ENCODE measurements at places on chromosomes 3 and 15.

- DNase-seq, result no peak
Observed at GRCh38 chr3:9298236-9298635, 48.8 kb upstream of the SRGAP3 start.

DNA sequence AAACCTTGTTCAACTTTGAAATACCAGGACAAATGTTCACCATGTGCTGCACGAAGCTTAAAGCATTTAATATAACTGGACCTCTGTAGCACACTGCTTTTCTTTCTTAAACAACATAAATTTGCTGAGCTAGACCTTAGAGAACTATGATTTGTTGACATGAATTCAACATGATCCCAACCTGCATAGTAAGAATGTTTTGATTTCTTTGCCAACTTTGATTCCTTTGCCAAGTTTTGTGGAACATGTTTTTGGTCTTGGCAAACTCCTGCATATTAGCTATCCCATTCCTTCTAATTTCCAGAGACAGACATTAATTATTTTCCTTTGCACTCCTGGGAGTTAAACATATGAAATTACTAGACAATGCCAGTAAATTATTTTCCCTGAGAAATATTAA, 197.2 kb upstream of the RBMS3 start:
- DNase-seq, result no peak

DNA sequence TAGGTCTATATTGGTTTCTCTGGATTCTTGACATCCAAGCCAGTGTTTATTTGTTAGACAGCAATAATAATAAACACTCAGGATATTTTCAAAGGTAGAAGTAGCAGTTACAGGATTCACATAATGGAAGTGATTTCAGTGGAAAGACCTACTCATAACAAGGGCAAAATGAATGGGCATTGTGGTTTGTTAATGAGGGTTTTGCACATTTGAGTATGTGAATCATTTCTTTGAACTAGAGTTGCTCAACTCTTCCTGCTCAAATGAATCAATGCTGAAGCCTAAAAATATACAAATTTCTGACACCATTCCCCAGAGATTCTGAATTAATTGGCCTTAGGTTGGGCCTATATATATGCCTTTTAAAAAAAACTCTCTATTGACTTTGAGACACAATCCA, 4.1 kb upstream of the COL6A5 start:
- no peak for DNase-seq

- DNase-seq, result no peak
Observed at GRCh38 chr3:102205647-102206046, 229.2 kb upstream of the ZPLD1 start.

GRCh38 chr3:160057331-160057730, 68.7 kb downstream of the IL12A start:
- DNase-seq, result no peak

DNA sequence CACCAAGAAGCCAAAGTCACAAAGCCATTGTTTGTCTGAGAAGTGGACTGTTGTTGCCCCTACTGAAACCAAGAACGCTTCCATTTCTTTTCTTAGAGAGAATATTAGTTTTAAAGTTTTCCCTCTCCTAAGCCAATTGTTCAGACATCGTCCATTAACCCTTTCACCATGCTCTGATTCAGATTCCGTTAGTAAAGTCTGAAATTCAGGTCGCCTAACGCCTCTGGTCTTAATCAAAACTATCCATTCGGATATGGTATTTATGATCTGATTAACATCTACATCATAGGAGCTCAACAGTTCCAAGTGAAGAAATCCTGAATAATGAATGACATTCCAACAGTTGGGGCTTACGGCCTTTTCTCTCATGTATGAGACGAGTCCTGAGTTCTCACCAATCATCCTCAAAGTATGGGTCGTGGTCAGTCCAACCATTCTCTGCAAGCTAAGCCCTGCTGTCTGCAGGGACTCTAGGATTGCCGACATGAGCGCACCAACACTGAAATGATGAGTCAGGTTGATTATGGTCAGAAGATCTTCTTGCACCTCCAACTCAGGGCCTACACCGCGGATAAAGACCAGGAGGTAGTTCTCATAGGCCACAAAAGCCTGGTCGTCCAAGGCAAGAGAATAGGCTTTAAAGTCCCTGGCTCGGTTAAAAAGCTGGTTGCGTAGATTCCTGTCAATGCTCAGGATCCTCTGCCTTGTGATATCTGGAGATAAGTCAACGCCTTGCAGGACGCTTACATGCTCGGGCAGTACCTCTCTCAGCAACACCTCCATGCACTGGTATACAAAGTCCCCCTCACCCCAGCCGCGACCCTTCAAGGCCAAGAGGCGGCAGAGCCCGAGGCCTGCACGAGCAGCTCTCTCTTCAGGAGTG, 767 bp downstream of the EPM2AIP1 start:
- DNase-seq, result no peak

DNA sequence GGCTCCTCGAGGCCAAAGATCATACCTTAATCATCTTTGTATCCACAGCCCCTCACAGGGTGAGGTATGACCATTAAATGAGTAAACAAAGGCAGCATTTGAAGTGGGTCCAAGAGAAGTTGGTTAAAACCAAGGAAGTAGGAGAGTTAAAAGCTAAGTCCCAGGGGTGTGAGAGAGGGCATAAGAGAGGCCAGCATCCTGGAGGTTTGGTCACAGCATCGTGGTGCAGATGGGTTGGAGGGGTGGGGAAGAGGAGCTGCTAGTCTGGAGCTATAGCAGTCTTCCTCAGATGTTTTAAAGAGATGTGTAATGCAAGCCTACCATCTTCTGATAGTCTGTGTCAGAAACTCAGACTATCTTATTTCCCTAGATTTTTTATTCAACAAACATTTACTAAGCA, 155.2 kb downstream of the GHSR start:
- no peak for DNase-seq

DNA sequence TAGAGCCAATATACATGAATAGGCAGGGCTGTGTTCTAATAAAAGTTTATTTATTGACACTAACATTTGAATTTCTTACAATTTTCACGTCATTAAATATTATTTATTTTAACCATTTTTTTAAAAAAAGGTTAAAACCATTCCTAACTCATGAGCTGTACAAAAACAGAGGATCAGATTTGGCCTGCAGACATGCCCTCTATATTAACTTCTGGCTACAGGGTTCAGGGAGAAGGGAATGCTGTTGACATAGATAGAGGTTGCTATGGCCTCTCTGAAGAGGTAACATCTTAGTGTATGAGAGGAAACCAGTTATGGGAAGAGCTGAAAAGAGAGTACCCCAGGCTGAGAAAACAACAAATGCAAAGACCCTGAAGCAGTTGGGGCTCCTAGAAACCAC, 19.1 kb upstream of the RAP2B start:
- DNase-seq, result no peak

GRCh38 chr3:44105571-44105970, 136.1 kb upstream of the TOPAZ1 start:
- no peak for DNase-seq

- no peak for DNase-seq
Observed at GRCh38 chr15:85646538-85647091, 148.1 kb downstream of the KLHL25 start.

DNA sequence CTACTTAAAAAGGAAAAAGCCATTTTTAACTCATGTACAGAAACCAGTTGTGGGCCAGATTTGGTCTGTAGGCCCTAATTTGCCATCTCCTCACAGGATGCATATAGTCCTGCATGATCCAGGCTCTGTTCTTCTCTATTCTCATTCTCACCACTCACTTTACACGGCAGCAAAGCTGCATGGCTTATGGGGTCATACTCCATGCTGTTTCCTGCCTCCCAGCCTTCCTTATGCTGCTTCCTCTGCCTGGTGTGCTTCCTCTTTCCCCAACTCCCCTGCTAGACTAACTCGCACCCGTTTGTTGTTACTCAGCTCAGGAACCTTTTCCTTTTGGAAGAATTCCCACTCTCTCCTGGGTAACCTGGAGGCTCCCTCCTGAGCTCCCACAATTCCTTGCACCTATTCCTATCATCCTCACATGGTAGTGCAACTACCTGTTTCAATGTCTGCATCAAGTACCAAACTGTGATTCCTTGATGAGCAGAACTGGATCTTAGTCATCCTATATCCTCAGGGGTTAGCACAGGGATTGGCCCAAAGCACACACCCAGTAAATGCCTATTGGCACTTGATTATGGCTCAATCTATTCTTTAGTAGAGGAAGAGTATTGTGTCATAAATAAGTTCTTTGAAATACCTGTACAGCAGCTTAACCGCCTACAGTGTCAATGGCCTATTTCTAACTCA, 172.1 kb upstream of the MITF start:
- no peak for DNase-seq

DNA sequence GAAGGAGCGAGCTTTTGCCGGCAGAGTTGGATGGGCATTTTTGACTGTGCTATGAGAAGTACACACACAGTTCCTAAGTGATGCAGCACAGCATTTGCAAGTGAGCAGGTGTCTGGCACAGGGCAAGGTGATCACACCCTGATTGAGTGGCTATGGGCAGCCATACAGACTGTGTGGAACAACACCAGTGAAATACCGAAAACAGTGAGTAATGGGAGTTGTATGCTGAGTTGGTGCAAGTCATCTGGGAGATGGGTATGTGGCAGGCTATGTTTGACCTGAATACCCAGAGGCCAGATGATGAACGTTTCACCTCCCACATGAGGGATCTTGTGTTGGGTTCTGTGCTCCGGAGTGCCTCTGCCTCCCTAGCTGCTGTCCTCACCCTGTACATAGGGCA, 53.5 kb upstream of the TIPARP start:
- no peak for DNase-seq

GRCh38 chr3:78186404-78186803, 1146.5 kb downstream of the ROBO2 start:
- DNase-seq, result no peak

DNA sequence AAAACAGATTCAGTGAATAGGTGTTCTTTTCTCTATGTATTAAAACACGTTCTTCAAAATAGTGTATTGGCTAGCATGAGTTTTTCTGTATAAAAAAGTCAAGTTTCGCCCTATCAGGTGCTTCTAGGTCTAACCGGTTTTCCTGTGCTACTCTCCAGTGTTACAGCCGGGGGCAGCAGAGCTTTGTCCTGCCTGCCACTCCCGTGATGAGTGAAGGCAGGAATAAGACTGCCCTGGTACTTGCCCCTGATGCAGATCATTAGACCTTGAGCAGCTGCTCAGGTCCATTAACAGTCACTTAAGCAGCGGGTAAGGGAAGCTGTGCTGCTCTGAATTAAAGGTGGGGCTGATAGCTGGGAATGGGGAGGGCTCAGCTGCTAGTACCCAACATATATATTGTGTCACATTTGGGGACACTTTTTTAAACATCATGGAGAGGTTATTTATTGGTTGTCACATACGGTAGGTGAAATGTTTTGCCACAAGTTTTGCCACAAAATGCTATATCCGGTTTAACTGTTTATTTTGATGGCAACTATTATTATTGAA, 1.3 kb upstream of the UNC13C start:
- DNase-seq, result no peak

GRCh38 chr3:126117786-126118185, 33.9 kb upstream of the SLC41A3 start:
- DNase-seq, result no peak

- no peak for DNase-seq
Observed at GRCh38 chr15:91414124-91414523, 314.1 kb downstream of the SV2B start.

DNA sequence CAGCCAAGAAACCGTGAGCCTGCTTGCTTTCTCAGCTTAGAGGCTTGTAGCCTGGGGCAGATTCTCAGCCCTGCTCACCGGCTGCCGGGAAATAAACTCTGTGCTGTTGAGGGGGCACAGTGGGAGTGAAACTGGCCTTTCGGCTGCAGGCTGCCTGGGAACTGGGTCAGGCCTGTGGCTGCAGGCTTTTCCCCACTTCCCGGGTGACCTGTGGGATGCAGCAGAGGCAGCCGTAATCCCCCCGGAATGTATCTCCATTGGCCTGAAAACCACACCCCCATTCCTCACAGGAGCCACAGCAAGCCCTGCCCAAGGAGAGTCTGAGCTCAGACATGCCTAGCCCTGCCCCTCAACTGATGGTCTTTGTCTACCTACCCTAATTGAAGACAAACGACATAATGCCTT, 110.9 kb downstream of the STXBP5L start:
- no peak for DNase-seq

DNA sequence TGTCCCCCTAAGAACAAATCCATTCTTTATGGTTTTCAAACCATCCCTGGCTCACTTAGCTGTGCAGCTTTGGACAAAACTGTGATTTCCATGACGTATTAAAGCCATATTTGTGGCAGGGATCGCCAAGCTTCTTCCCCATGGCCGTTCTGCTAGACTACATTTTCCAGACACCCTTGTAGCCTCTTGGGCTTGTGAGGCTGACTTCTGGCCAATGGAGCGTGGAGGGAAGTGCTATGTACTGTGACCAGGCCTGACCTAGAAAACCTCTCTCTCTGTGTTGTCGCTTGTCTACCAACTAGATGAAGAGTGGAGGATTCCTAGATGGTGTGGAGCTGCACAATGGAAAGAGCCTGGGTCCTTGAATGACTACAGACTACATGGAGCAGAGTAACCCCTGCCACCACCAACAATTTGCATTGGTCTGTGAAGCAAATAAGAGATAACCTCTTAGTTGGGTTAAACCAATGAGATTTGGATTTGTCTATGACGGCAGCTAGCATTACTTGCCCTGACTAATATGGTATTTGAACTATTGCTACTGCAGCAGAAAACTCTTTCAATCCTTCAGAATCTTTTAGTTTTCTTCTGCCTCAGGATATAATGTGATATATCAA, 22.1 kb upstream of the MGLL start:
- no peak for DNase-seq

- DNase-seq, result no peak
Observed at GRCh38 chr15:31974855-31975829, 55.2 kb upstream of the CHRNA7 start.

DNA sequence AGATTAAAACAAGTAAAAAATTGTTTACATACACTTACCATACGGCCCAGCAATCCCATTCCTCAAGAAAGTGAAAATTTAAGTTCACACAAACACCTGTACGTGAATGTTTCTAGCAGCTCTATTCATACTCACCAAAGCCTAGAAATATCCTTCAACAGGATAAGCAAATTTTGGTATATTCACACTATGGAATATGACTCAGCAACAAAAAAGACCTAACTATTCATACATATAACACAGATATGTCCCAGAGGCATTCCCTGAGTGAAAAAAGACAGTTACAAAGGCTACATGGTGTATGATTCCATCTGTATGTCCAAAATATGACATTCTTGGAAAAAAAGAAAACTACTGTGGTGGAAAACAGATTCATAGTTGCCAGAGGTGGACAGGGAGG, 40.1 kb upstream of the THUMPD3 start:
- DNase-seq, result no peak

GRCh38 chr15:75109736-75110130, 86.3 kb downstream of the PPCDC start:
- no peak for DNase-seq

DNA sequence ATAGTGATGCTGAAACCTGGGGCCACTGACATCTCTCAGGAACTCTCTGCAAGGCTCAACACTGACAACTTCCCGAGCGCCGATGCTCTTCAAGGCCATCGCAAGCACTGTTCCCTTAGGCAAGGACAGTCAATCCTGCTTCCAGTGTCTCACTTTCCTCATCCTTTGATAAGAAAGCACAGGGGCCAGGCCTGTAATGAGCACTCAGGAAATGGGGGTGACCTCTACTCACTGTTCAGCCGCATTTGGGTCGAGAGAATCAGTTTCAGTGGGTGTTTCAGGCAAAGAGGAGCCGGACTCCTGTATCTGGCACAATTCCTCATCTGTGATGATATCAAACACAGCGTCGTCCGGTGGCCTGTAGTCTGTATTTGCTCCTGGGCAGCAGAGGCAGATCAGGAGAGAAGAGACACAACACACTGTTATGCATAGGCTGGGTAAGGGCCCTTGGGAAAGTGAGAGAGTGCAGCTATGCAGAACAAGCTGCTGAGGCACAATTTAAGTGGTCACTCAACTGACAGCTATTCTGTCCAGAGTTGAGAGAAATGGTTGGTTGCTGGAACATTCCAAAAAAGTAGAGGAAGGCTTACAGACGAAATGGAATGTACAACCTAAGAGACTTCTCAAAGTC, 11.9 kb downstream of the CXCR6 start:
- no peak for DNase-seq
